Activated CD4-positive, alpha-beta T cell treated with anti-CD3 and anti-CD28 coated beads, Interleukin-2, amount 10 ng/mL, durations not matched to agents 7 days and 5 days (primary cell): ENCODE measurements at places on chromosomes 1 and 21. TPM values are rescaled to one million over a fixed set of nuclear protein-coding genes. Genes with fewer than 3 reads are reported as not detected.

DNA sequence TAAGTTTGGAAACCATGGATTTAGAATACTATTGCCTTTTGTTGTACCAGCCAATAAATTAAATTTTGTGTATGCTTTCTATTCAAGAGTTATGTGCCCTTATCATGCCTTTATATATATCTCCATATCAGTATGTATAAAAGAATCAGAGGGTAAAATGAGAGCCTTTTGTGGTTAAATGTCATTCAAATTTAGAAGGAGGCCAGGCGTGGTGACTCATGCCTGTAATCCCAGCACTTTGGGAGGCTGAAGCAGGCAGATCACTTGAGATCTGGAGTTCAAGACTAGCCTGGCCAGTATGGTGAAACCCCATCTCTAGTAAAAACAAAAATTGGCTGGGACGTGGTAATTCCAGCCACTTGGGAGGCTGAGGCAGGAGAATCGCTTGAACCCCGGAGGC, 88.9 kb downstream of the XPR1 start:
- peaks cover 2% of the 10 kb centered on the region for H3K36me3 ChIP-seq
- H3K27ac ChIP-seq: no peak overlapping the region
- no peaks in the 10 kb centered on the region for H3K27me3 ChIP-seq

DNA sequence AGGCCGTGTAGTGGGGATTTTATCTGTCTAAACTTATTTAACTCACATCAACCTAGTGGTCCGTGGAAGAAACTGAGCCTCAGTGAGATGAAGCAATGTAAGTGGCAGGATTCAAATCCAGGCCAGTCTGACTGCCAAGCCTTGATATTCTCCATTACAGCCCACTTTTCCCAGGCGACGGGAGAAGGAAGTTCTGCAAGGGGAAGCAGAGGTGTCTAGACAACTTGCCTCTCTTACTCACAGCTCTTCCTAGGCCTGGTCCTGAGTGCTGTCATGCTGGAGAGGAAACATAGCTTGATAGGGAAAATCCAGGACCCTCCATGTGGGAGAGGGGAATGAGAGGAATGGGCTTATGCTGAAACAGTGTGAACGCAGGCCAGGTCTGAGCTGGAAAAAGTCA, 9.1 kb downstream of the CTSE start:
- H3K4me1 ChIP-seq: peaks cover 28% of the 10 kb centered on the region
- no peak overlapping the region for H3K27ac ChIP-seq
- H3K36me3 ChIP-seq: no peaks in the 10 kb centered on the region

DNA sequence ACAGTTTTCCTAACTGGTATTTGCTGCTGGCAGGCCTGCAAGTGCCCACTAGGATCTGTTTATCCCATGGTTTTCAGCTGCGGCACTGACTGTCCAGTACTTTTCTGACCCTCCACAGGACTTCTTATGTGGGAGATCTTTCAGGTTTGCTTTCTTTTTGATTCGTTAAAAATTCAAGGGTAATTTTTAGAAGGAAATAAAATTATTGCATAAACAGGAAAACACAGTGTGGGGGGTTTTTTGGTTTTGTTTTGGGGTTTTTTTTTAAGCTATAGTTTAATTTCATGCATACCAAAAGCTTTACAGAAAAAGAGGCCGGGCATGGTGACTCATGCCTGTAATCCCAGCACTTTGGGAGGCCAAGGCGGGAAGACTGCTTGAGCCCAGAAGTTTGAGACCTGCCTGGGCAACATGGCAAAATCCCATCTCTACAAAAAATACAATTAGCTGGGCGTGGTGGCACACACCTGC, 3.6 kb downstream of the NIBAN1 start:
- H3K36me3 ChIP-seq: peaks cover 22% of the 10 kb centered on the region
- peaks cover 2% of the 10 kb centered on the region for H3K27me3 ChIP-seq
- H3K27ac ChIP-seq: no peak overlapping the region
- DNase-seq: no peak
- H3K4me1 ChIP-seq: peaks cover 69% of the 10 kb centered on the region

- H3K27me3 ChIP-seq: peaks cover 14% of the 10 kb centered on the region
- DNase-seq: peak; percentile 27
- no peak overlapping the region for H3K4me3 ChIP-seq
- peaks cover 21% of the 10 kb centered on the region for H3K4me1 ChIP-seq
Measured at GRCh38 chr1:32759521-32759981, 57.0 kb upstream of the SYNC start.

VASH2 gene
- not detected for total RNA-seq

GRCh38 chr21:41653243-41653953, 113.5 kb downstream of the RIPK4 start:
- H3K27me3 ChIP-seq: peaks cover 4% of the 10 kb centered on the region
- no peak overlapping the region for H3K27ac ChIP-seq
- H3K4me1 ChIP-seq: no peaks in the 10 kb centered on the region
- no peak overlapping the region for H3K4me3 ChIP-seq
